MCF 10A (cell line): ENCODE measurements at places on chromosomes 4 and X. TPM values are rescaled to one million over a fixed set of nuclear protein-coding genes. Genes with fewer than 3 reads are reported as not detected.
A peak's percentile ranks its signal among the peaks of the same experiment; 100 is the strongest.

GRCh38 chr4:122827879-122828601 lies 1.4 kb downstream of the FGF2 start:
- no peaks in the 10 kb centered on the region for H3K27me3 ChIP-seq
- DNase-seq, result peak; percentile 75
- H3K4me1 ChIP-seq, result peaks cover 26% of the 10 kb centered on the region
- peaks cover 6% of the 10 kb centered on the region for H3K36me3 ChIP-seq
- H3K4me3 ChIP-seq, result peak overlapping the region; percentile 77

DNA sequence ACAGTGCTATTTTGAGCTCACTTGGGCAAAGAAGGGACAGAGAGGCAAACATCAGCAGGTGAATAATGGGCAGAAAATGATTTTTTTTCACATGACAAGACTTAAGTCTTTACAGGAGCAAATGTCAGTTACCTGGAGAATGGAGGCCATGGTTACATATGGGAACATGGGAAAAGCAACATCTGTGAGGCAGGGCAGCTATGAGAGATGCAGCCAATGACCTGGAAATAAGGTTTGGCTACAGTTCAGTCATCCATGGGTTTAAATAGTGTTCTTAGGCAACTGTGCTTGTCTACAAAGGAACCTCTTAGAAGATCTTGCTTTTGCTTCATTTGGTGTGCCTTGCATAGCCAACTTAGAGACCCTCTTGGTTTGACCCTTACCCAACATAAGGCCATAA lies 490.2 kb upstream of the LCORL start:
- H3K36me3 ChIP-seq, result no peaks in the 10 kb centered on the region
- no peak overlapping the region for H3K4me3 ChIP-seq
- H3K27me3 ChIP-seq, result no peaks in the 10 kb centered on the region

PPP1R3F gene
- 7.0 and 9.1 TPM in 2 replicates for total RNA-seq

DNA sequence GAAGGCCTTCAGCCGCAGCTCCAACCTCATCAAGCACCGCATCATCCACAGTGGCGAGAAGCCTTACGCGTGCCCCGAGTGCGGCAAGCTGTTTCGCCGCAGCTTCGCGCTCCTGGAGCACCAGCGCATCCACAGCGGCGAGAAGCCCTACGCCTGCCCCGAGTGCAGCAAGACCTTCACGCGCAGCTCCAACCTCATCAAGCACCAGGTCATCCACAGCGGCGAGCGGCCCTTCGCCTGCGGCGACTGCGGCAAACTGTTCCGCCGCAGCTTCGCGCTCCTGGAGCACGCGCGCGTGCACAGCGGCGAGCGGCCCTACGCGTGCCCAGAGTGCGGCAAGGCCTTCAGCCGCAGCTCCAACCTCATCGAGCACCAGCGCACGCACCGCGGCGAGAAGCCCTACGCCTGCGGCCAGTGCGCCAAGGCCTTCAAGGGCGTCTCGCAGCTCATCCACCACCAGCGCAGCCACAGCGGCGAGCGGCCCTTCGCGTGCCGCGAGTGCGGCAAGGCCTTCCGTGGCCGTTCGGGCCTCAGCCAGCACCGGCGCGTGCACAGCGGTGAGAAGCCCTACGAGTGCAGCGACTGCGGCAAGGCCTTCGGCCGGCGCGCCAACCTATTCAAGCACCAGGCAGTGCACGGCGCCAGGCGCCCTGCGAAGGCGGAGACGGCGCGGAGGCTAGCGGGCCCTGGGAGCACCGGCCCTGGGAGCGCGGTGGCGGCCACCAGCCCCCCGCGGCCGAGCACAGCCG lies 9.8 kb downstream of the ZFP92 start:
- no peaks in the 10 kb centered on the region for H3K36me3 ChIP-seq
- H3K27ac ChIP-seq, result no peak overlapping the region
- peaks cover 29% of the 10 kb centered on the region for H3K27me3 ChIP-seq
- no peaks in the 10 kb centered on the region for H3K4me1 ChIP-seq
- no peak overlapping the region for H3K4me3 ChIP-seq

- peaks cover 7% of the 10 kb centered on the region for H3K4me1 ChIP-seq
- H3K36me3 ChIP-seq, result no peaks in the 10 kb centered on the region
- no peak overlapping the region for H3K27ac ChIP-seq
- peak; percentile 78 for DNase-seq
Observed at GRCh38 chr4:122577808-122578781, 42.8 kb downstream of the IL21 start.

DNA sequence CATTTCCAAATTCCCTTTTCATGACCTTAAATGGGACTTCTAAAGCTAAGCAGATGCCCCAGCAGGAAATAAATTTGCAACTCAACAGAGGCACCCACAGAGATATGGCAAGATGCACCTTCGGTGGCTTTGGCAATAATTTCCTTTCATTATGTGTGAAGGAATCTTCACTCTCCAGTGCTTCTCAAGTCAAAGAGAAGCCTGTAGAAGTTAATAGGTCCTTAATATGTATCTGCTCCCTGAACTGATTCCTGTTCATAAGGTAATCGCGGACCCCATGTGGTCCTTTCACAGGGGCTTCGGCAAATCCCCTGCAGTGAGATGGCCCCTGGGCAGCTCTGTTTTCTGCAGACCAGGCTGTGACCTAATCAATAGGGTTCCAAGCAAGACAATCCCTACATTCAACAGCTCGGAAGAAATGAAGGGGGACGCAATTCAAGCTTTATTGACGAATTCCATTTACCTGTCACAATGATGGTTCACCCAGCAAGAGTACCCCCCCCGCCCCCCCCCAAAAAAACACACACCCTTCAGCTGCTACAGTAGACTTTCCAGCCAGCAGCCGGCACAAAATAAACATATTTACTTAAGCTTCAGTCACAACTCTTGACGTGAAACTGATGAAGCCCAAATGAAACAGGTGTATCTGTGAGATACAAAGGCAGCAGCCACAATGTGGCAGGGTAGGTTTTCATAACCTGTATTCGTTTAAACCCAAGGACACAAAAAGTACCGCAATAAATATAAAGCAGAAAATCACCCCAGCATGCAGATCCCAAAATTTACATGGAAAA lies 35.3 kb downstream of the FAT1 start:
- H3K4me1 ChIP-seq, result peaks cover 39% of the 10 kb centered on the region
- no peak for DNase-seq
- H3K27ac ChIP-seq, result peak overlapping the region; percentile 27
- H3K36me3 ChIP-seq, result peaks cover 16% of the 10 kb centered on the region

DNA sequence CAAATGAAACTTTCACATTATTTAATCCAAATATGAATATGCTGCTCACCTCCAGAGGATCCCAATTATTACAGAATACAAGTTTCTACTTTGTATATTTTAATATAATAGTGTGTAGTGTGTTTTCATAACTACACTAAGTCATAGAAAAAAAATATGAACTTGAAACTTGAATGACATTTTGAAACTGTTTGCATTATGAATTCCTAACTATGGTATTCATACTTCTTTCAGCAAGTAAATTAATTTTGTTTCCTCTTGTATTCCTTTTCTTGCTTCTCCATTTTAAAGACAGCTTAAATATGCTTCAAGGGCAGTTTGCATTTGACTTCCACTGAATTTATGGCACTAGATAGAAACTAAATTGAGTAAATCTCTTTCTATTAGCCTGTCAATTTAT lies 177.1 kb downstream of the BMPR1B start:
- peak overlapping the region; percentile 88 for H3K27ac ChIP-seq
- no peaks in the 10 kb centered on the region for H3K27me3 ChIP-seq
- peaks cover 9% of the 10 kb centered on the region for H3K36me3 ChIP-seq
- DNase-seq, result peak; percentile 25
- H3K4me3 ChIP-seq, result peak overlapping the region; percentile 60
- peaks cover 40% of the 10 kb centered on the region for H3K4me1 ChIP-seq

DNA sequence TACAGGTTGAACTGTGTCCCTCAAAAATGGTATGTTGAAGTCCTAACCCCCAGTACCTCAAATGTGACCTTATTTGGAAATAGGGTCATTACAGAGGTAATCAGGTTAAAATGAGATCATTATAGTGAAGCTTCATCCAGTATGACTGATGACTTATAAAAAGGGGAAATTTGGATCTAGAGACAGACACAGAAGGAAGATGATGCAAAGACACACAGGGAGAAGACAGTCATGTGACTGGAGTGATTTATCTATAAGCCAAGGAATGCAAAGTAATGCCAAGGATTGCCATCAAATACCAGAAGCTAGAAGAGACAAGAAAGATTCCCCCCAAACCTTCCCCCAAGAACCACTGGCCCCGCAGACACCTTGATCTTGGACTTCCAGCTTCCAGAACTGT lies 155.2 kb downstream of the RBMX2 start:
- no peak overlapping the region for H3K27ac ChIP-seq
- H3K4me1 ChIP-seq, result no peaks in the 10 kb centered on the region
- no peaks in the 10 kb centered on the region for H3K36me3 ChIP-seq
- H3K4me3 ChIP-seq, result no peak overlapping the region
- H3K27me3 ChIP-seq, result peaks cover 46% of the 10 kb centered on the region

GAGE13 gene
- not detected in 2 replicates for total RNA-seq

SPP1 gene
- total RNA-seq, result not detected in 2 replicates

RNF212 gene
- not detected in 2 replicates for total RNA-seq

DNA sequence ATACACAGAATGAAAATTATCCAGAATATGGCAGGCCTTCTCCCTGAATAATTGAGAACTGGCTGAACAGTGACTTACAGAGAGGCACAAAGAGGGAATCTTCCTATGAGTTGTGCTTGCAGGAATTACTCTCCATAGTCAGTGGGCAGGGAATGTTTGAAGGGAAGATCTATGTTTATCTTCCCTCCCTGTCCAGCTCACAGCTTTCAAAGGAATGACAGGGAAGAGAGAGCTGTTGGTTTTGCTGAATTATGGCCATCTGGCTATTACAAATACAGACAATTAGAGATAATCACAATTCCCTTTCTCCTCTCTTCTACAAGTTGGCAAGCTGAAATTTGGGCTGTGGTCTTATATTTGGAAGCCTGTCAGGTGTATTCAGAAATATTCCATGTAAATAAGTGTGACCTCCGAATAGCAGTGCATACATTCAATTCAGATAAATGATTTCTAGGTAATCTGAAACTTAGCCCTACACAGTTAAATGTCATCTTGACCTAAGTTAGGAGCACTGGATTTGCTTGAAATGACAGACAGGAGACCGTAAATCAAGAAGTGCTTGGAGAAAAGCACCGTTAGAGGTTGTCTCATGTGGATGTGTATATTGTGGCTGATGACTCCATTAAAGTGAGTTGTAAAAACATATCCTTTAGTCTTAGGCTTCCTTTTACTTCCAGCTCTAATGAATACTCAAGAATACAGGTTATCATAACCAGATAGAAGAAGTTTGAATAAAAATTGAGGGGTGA lies 136.8 kb downstream of the C4orf33 start:
- H3K4me3 ChIP-seq, result no peak overlapping the region
- H3K4me1 ChIP-seq, result peaks cover 5% of the 10 kb centered on the region
- H3K27me3 ChIP-seq, result no peaks in the 10 kb centered on the region
- H3K36me3 ChIP-seq, result no peaks in the 10 kb centered on the region
- no peak overlapping the region for H3K27ac ChIP-seq

- no peak overlapping the region for H3K4me3 ChIP-seq
- no peaks in the 10 kb centered on the region for H3K36me3 ChIP-seq
- no peaks in the 10 kb centered on the region for H3K4me1 ChIP-seq
Observed at GRCh38 chrX:37781814-37782213, 2.0 kb downstream of the CYBB start.

GRCh38 chr4:139297001-139297410 lies 4.3 kb upstream of the NAA15 start:
- DNase-seq, result peak; percentile 79
- H3K36me3 ChIP-seq, result peaks cover 29% of the 10 kb centered on the region
- H3K27ac ChIP-seq, result no peak overlapping the region
- peak overlapping the region; percentile 31 for H3K4me3 ChIP-seq
- H3K4me1 ChIP-seq, result peaks cover 6% of the 10 kb centered on the region

GRCh38 chrX:47482512-47483305 lies at the start of gene ZNF41:
ZNF41 (minus strand) TSS chrX:47483222; CDS start chrX:47467481, 15,741 bp downstream.
- peak within 1 kb of the TSS; percentile 84 for H3K4me3 ChIP-seq
- peak within 1 kb of the TSS; percentile 90 for H3K27ac ChIP-seq
- DNase-seq, result peak; percentile 82
- peaks cover 12% of the 10 kb centered on the region for H3K4me1 ChIP-seq
- H3K36me3 ChIP-seq, result no peaks in the 10 kb centered on the region

DNA sequence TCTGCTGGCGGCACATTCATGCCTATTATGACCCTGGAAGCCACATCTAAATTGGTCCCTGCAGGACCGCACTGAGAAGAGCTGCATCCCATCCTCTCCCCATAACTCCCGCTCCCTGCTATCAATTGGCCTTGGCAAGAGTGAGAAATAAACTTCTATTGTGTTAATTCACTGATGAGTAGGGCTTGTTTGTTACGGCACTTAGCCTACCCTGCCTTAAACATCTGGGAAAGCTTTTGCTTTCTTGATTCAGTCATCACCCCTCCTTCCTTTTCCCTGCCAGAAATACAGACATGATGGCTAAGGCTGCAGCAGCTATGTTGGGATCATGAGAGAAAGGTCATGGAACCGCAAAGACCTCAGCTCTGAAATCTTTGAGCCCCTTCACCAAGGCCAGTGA lies 36.5 kb downstream of the SUPT20HL2 start:
- no peaks in the 10 kb centered on the region for H3K4me1 ChIP-seq
- DNase-seq, result no peak
- no peak overlapping the region for H3K27ac ChIP-seq
- no peaks in the 10 kb centered on the region for H3K36me3 ChIP-seq

GABRQ gene
- 0.05 TPM in 1 of 2 replicates, not detected in the other for total RNA-seq

WWC2 gene
- 38.6 and 42.4 TPM in 2 replicates for total RNA-seq

GRCh38 chr4:1193206-1194009 lies 21.0 kb upstream of the SPON2 start:
- no peak overlapping the region for H3K27ac ChIP-seq
- no peaks in the 10 kb centered on the region for H3K36me3 ChIP-seq
- no peak for DNase-seq
- no peak overlapping the region for H3K4me3 ChIP-seq
- H3K27me3 ChIP-seq, result peaks cover 16% of the 10 kb centered on the region

CXCR3 gene
- not detected in 2 replicates for total RNA-seq

EREG gene
- total RNA-seq, result 28.3 and 34.0 TPM in 2 replicates

- peaks cover 63% of the 10 kb centered on the region for H3K27me3 ChIP-seq
- peaks cover 12% of the 10 kb centered on the region for H3K4me1 ChIP-seq
- H3K36me3 ChIP-seq, result no peaks in the 10 kb centered on the region
- no peak overlapping the region for H3K4me3 ChIP-seq
- DNase-seq, result no peak
Observed at GRCh38 chrX:37872303-37872655, 24.9 kb upstream of the DYNLT3 start.

HS3ST1 gene
- 0.21 and 0.25 TPM in 2 replicates for total RNA-seq

- H3K36me3 ChIP-seq, result no peaks in the 10 kb centered on the region
- DNase-seq, result no peak
- H3K27ac ChIP-seq, result no peak overlapping the region
- no peak overlapping the region for H3K4me3 ChIP-seq
Observed at GRCh38 chr4:164695650-164696049, 58.3 kb upstream of the SMIM31 start.

DNA sequence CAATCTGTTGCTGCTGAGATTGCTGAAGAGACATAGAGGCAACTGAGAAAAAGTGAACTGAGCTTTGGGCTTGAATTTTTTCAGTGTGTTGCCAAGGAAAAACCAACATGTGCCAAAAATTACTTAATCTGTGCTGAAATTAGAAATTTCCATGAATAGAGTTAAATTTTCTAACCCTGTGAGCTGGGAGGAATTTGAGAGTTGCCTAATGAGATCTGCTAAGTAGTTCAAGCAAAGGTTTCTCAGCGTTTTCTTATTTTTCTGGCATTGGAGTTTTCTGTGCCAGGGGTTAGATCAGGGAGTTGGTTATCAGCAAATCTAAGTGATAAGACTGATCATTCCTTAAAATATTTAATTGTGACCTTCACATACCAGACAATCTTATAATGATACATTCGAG lies 457.5 kb upstream of the GNPDA2 start:
- H3K4me1 ChIP-seq, result peaks cover 6% of the 10 kb centered on the region
- H3K27ac ChIP-seq, result no peak overlapping the region
- no peaks in the 10 kb centered on the region for H3K27me3 ChIP-seq

GRCh38 chrX:53547668-53548067 lies 113.5 kb upstream of the HSD17B10 start:
- H3K27ac ChIP-seq, result no peak overlapping the region
- H3K36me3 ChIP-seq, result peaks cover 92% of the 10 kb centered on the region
- no peaks in the 10 kb centered on the region for H3K4me1 ChIP-seq
- H3K27me3 ChIP-seq, result peaks cover 85% of the 10 kb centered on the region
- no peak for DNase-seq
- H3K4me3 ChIP-seq, result no peak overlapping the region
